Spinal cord (tissue), 10 donors: ENCODE measurements at places on chromosomes 16 and 17. TPM values are rescaled to one million over a fixed set of nuclear protein-coding genes. Genes with fewer than 3 reads are reported as not detected.

- no peak for DNase-seq
Measured at GRCh38 chr16:86509759-86510464, 415 bp upstream of the FOXF1 start.

GRCh38 chr16:3609895-3610697 is 1.3 kb downstream of the SLX4 start:
- no peak for DNase-seq

CCDC92B gene
- 12.3 TPM for polyA plus RNA-seq

GPRC5C gene
- 10.4 TPM for polyA plus RNA-seq

DNA sequence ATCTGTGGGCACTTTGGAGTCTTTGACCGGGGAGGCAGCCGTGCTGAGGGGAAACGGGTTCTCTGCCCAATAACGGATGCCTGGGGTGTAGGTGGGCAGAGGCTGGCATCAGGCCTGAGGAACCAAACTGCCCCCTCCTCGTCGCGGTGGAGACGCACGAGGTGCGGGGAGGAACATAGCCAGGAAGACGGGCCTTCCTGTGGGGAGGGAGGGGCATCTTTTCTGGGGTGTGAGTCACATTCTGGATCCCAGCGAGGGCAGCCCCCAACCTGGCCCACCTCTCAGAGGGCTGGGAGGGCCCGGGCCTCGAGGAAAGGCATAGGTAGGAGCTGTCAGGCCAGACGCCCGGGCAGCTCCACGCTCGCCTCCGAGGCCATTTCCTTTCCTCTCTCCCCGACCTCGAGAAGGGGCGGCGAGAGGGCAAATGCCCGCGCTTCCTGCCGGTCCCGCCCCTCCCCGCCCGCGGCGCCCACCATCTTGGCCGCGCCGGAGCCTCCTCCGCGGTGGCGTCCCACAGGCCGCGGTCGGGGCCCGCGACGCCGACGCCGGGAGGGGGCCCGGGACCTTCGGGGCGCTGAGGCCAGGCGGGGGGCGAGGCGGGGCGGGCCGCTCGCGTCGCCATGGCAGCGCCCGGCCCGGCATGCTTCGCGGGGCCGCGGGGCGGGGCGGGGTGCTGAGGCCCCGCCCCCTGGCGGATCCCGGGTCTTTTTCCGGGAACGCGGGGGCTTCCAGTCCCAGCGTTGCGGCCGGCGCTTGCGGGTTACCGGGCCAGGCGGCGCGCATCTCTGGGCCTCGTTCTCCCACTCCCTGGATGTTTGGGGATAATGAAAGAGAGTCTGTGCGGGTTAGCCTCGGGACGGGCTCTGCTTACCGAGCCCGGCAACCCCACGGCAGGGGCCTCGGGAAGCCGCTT is 13.2 kb downstream of the RAI1 start:
- peak; percentile 89 for DNase-seq

CDC42EP4 gene
- 106 TPM for polyA plus RNA-seq
